WTC11 (cell line): ENCODE measurements at places on chromosomes 16 and 17. TPM values are rescaled to one million over a fixed set of nuclear protein-coding genes. Genes with fewer than 3 reads are reported as not detected.

The CD79B gene
- total RNA-seq = 3.0 to 3.5 TPM (median 3.2 TPM) in 3 replicates

The ZNHIT3 gene
- total RNA-seq = 44.4 to 47.3 TPM (median 47.0 TPM) in 3 replicates

The CES4A gene
- total RNA-seq = 0.57 to 0.89 TPM (median 0.61 TPM) in 3 replicates

The HS3ST3A1 gene
- 5.2 to 9.7 TPM (median 5.9 TPM) in 3 replicates for total RNA-seq

DNA sequence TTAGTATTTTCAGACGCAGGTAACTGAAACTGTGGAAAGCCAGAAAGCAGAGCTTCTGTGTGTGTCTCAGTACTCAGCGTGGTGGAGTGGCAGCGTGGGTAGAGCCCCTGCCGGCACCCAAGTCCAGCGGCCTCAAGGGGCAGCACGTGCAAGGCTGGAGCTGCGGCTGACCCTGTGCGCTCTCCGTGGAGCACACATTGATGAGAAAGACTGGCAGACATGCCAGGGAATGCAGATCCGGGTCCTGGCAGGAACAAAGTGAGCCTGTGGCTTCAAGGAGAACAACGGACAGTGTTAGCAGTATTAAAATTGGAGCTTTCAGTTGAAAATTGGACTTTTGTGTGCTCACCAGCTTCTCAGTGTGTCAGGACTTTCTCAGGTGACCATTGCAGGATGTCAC, 23.3 kb downstream of the ZC3H18 start:
- peak overlapping the region; percentile 57; the same call in 1 of the 2 replicates for H3K27ac ChIP-seq
- H3K27me3 ChIP-seq = no peaks in the 10 kb centered on the region
- peaks cover 40% of the 10 kb centered on the region for H3K36me3 ChIP-seq
- no peaks in the 10 kb centered on the region for H3K4me1 ChIP-seq
- no peak overlapping the region for H3K4me3 ChIP-seq
- DNase-seq = no peak

DNA sequence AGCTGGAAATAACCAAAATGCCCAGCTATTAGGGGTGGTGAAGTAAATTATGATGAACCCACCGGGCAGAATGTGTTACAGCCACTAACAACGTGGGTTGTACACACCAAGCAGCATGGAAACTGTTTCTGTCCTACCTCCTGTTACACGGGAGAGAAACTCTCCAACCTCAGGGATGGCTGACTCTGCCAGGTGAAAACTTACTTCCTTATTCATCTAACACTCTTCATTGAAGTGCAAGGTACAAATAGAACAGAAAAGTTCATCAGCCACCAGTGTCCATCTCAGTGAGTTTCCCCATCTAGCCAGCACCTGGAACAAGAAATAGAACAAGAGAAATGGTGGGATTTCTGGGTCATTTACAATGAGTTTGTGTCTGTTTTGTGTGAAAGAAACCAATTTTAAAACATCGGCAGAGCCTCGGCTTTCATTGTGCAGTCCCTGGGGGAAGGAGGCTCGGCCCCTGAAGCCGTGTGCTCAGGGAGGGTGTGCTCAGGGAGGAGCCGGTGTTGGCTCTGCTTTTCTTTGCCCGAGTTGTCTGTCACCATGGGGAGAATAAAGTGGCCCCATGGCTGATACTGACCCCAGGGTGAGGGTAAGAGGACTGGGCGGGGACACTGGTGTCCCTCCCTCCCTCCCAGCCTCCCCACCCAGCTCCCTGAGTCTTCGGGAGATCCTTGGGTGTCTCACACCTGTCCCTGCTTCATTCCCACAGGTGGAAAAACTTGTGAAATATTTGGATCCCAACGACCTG, 39.8 kb downstream of the RAB11FIP4 start:
- no peaks in the 10 kb centered on the region; the same call in 1 of the 2 replicates for H3K27me3 ChIP-seq
- peaks cover 13% of the 10 kb centered on the region for H3K4me1 ChIP-seq
- no peak overlapping the region for H3K4me3 ChIP-seq
- no peak for DNase-seq
- no peaks in the 10 kb centered on the region for H3K36me3 ChIP-seq

DNA sequence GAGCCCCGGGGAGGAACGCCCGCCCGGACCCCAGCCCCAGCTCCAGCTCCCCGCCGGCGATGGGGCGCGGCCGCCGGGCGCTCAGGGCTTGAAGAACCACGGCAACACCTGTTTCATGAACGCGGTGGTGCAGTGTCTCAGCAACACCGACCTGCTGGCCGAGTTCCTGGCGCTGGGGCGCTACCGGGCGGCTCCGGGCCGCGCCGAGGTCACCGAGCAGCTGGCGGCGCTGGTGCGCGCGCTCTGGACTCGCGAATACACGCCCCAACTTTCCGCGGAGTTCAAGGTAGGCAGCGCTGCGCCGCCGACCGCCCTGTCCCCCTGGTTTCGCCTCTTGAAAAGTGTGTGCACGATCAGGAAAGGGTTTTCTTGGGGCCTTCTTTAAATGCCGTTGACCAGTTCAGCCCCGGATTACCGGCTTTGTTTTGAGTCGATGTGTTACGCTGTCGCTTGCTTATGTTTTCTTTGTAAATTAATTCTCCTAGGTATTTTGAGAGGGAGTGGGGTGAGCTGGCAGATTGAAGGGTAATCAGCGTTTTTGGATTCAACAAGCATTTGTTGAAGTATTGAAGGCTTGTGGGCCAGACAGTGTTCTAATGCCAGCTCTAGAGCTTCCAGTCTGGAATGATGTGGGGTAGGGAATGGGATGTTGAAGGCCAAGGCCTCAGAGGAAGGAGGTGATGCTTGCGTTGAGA, 681 bp downstream of the USP43 start:
- no peaks in the 10 kb centered on the region for H3K36me3 ChIP-seq
- peaks cover 12% of the 10 kb centered on the region for H3K27me3 ChIP-seq
- H3K4me3 ChIP-seq = peak overlapping the region; percentile 93
- peaks cover 41% of the 10 kb centered on the region for H3K4me1 ChIP-seq
- DNase-seq = peak; percentile 74
- H3K27ac ChIP-seq = peak overlapping the region; percentile 83

DNA sequence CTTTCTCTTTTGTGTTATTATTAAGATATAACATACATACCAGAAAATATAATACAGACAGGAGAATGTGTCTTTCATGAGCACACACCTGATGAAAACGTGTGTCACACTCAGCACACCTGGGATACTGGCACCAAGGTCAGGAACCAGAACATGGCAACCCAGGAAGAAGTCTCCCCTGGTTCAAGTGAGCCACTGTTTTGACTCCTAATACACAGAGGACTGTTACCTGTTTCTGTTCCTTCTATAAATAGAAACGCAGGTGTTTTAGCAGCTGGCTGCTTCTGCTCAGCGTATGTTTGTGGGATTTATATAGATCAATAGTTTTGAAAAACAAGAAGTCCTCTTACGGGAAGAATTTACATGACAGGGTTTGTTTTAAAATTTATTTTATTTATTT, 3.5 kb downstream of the SEC14L1 start:
- no peak overlapping the region for H3K4me3 ChIP-seq
- DNase-seq = no peak
- H3K4me1 ChIP-seq = peaks cover 55% of the 10 kb centered on the region
- no peaks in the 10 kb centered on the region; the same call in 1 of the 2 replicates for H3K27me3 ChIP-seq

DNA sequence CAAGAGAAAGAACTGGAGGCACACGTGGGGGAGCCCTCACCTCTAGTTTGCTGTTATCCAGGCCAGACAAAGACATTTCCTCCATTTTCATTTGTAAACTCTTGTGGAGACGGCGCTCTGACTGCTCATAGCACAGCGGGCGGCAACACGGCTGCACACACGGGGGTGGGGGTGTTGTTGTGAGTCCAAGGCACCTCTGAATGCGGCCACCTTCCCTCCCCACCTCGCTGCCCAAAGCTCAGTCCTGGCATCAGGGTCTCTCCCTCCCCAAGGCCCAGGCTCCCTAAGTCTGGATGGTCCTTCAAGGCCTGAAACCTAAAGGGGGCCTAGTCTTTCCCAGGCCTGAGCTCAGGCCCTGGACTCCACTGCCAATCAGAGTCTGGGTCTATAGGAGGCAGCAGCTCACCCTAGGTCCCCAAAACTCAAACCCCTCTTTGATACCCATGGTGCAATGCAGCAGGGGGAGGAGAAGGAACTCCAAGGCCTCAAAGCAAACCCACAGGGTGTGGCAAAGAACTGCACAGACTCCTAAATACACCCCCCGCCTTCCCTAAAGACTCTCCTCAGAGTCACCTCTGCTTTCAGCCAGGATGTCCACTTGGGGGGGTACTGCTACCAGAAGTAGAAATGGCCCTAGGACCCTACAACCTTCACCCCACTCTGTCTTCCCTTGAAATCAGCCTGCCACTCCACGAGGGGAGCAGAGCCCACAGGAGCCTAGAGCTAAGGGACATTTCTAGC, 1.5 kb downstream of the ATXN7L3 start:
- H3K36me3 ChIP-seq = peaks cover 38% of the 10 kb centered on the region
- no peaks in the 10 kb centered on the region for H3K27me3 ChIP-seq
- H3K4me1 ChIP-seq = peaks cover 15% of the 10 kb centered on the region
- H3K4me3 ChIP-seq = peak overlapping the region; percentile 71
- peak overlapping the region; percentile 55 for H3K27ac ChIP-seq

DNA sequence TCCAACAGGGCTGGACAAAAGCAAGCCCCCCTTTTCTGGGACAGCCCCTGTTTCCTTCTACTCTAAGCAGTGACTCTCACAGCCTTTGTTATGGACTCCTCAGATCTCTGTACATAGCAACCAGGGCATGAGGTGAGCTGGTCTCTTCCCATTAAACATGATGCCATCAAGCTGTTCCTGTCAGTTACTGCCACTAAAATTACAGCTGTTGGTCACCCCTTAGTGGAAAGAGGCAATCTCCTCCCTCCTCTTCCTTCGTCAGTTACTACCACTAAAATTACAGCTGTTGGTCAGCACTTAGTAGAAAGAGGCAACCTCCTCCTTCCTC, 95.2 kb upstream of the SMIM36 start:
- H3K27ac ChIP-seq = no peak overlapping the region
- H3K27me3 ChIP-seq = no peaks in the 10 kb centered on the region
- no peak for DNase-seq
- H3K36me3 ChIP-seq = no peaks in the 10 kb centered on the region
- H3K4me1 ChIP-seq = peaks cover 10% of the 10 kb centered on the region

DNA sequence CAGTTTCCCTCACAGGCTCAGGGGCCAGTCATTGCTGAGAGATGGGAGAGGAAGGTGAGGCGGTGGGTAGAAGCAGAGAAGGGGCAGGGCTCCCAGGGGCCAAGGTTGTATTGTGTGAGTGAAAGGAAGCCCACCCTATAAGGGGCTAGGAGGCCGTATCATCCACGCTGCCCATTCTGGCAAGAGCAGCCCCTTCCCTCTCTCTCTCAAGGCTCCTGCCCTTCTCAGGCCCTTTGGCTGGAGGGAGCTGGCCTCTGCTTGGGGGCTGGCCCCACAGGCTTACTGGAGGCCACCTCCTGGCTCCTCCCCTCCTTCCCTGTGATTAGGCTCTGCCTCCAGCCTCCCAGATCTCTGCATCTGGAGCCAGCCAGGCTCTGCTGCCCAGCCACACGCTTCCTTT, 7.6 kb downstream of the TBKBP1 start:
- no peak overlapping the region for H3K27ac ChIP-seq
- H3K4me3 ChIP-seq = no peak overlapping the region
- H3K4me1 ChIP-seq = peaks cover 7% of the 10 kb centered on the region
- H3K36me3 ChIP-seq = no peaks in the 10 kb centered on the region
- no peaks in the 10 kb centered on the region; the same call in 1 of the 2 replicates for H3K27me3 ChIP-seq

- H3K27me3 ChIP-seq = no peaks in the 10 kb centered on the region
- H3K36me3 ChIP-seq = no peaks in the 10 kb centered on the region
- DNase-seq = peak; percentile 52
- no peak overlapping the region for H3K4me3 ChIP-seq
- H3K4me1 ChIP-seq = peaks cover 43% of the 10 kb centered on the region
- H3K27ac ChIP-seq = no peak overlapping the region; the same call in 1 of the 2 replicates
Measured at GRCh38 chr17:73348018-73348828, 36.4 kb upstream of the CDC42EP4 start.

GRCh38 chr17:11986942-11987329, 10.3 kb downstream of the ZNF18 start:
- no peak for DNase-seq
- no peak overlapping the region for H3K4me3 ChIP-seq
- H3K4me1 ChIP-seq = peaks cover 59% of the 10 kb centered on the region
- H3K36me3 ChIP-seq = peaks cover 60% of the 10 kb centered on the region
- no peak overlapping the region; the same call in 1 of the 2 replicates for H3K27ac ChIP-seq

DNA sequence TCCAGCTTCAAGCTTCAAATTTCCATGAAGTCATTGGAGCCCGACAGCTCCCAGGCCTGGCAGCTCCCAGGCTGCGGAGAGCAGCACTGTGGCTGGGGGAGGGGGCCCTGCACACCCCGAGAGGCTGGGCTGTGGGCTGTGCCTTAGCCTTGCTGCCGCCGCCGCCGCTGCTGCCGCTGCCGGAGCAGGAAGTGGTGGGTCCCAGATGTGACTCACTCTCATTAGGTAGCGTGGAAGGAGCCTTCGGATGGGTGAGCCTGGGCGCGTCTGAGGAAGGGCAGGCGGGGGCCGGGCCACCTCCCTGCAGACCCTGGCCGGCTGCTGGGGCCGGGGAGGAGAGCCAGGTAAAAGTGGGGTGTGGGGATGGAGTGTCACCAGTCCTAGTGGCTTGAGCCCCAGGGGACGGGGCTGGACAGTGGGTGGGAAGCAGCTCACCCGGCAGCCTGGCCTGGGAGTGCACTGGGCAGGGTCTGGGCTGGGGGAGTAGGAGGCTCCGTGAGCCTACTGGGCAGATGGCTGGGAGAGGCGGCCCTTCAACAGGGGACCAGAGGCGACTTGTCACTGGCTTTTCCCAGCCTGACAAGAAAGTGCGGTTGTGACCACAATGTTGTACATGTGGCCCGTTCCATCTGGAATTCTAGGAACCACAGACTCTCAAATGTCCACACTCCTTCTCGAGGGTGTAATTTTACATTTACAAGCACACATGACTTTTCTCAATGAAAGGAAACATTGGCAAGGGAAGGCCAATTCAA, at the start of gene ADCY7:
TSS of gene ADCY7 (plus strand) at position 215 of the 755 bp plus-strand sequence. CDS start 21,629 bp downstream, outside the sequence.
- H3K36me3 ChIP-seq = no peaks in the 10 kb centered on the region
- H3K4me1 ChIP-seq = peaks cover 12% of the 10 kb centered on the region
- H3K27me3 ChIP-seq = no peaks in the 10 kb centered on the region; the same call in 1 of the 2 replicates
- H3K27ac ChIP-seq = no peak within 1 kb of the TSS
- peak; percentile 45 for DNase-seq
- H3K4me3 ChIP-seq = no peak within 1 kb of the TSS

DNA sequence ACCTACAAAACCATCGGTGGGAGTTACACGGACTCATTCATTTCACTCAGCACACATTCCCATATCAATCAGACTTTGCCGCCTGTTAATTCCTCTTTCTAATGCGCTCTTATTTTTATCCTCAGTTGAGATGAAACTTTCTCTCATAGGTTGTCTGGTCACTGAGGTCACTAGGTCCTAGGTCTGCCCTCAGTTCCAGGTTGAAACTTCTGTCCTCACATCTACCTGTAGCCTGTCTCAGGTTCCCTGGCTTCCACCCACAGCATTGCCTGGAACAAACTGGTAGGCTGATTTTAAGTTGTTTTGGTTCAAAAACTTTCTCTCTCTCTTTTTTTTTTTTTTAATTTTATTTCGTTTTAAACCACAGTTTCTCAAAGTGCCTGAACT, 119.7 kb downstream of the MAP2K6 start:
- H3K4me1 ChIP-seq = peaks cover 24% of the 10 kb centered on the region
- no peak overlapping the region for H3K4me3 ChIP-seq
- peaks cover 41% of the 10 kb centered on the region for H3K36me3 ChIP-seq
- DNase-seq = no peak

DNA sequence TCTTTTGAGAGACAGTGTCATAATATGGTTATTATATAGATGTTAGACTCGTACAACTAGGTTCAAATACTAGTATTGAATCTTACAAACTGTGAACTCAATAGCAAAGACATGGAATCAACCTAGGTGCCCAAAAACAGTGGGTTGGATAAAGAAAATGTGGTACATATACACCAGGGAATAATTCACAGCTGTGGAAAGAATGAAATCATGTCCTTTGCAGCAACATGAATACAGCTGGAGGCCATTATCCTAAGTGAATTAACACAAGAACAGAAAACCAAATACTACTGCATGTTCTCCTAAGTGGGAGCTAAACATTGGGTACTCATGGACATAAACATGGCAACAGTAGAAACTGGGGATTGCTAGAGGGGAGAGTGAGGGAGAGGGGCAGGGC, 8.1 kb downstream of the PHKB start:
- DNase-seq = no peak
- no peak overlapping the region for H3K4me3 ChIP-seq
- peaks cover 9% of the 10 kb centered on the region for H3K4me1 ChIP-seq
